ENCODE measurements at places on chromosomes 5 and 9. TPM values are rescaled to one million over a fixed set of nuclear protein-coding genes. Genes with fewer than 3 reads are reported as not detected.

Gene CBY3
- total RNA-seq: not detected

Gene BARHL1
- not detected for total RNA-seq

GRCh38 chr9:80842389-80842788 is 847.0 kb downstream of the TLE1 start:
- no peaks in the 10 kb centered on the region for H3K4me1 ChIP-seq
- no peaks in the 10 kb centered on the region for H3K36me3 ChIP-seq
- H3K27me3 ChIP-seq: no peaks in the 10 kb centered on the region
- H3K4me3 ChIP-seq: no peak overlapping the region
- no peak overlapping the region for H3K27ac ChIP-seq

DNA sequence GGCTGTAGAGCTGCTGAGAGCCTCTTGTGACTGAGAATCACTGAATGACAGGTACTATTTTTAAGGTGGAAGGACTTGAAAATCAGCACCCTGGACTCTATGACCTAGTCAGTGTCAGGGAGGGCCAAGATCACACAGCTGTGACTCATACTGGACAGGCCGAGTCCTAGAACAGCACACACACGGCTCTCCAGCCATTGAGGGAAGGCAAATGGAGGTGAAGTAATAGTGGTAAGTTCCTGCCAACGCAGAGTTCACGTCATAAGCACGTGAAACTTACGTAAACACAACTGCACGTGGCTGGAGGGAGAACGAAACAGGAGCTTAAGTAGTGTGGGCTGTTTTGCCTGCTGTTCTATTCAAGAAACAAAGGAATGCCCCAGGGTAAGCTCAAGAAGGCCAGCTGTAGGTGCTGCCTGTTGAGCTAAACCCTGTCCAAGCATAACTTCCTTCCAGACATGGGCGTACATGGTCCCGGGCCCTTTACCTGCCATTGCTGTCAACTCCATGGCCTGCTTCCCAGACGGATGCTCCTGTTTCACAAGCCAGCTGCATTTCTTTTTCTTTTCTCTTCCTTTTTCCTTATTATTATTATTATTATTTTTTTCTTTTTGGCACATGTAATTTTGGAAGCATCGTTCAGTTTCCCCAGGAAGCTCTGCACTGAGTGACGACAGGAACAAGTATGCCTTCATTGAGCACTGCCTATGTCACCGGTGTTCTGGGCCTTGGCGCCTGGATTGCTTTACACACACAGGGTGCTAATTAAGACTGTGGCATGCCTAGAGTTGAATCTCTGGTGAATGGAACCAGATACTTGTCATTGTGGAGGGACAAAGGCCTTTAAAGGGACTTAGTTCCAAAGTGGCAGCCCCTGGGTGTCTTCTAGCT is 10.2 kb upstream of the LCP2 start:
- DNase-seq: no peak
- H3K36me3 ChIP-seq: no peaks in the 10 kb centered on the region

- DNase-seq: no peak
- H3K36me3 ChIP-seq: no peaks in the 10 kb centered on the region
- H3K27ac ChIP-seq: no peak overlapping the region
These were observed 462.5 kb upstream of the TYRP1 start for GRCh38 chr9:12230708-12231107.

DNA sequence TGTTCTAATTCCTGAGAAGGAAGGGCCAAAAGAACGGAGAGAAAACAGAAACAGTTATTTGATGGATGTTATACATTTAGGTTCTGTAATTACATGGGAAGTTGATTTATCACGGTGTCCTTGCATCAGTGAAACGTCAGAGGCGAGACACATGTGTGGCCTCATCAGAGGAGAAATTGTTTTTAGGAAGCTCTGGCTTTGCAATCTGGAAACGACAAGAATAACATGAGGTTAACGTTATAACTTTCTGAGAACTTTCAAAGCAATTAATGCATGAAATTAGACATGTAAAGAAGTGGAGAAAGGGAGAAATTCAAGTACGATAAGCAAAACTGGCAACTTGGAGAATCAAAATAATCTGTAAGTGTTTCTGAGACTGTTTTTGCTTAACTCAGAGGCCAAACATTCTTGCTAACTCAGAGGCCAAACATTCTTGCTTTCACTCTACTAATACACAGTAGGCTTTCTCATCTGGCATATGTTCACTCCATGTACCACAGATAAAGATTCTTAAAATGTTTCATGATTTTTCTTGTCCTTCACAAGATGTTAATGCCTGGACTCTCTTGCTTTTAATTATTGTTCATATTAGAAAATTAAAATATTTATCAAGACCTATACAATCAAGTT is 933.0 kb downstream of the TLE4 start:
- no peaks in the 10 kb centered on the region for H3K27me3 ChIP-seq
- no peak overlapping the region for H3K27ac ChIP-seq
- no peak overlapping the region for H3K4me3 ChIP-seq

DNA sequence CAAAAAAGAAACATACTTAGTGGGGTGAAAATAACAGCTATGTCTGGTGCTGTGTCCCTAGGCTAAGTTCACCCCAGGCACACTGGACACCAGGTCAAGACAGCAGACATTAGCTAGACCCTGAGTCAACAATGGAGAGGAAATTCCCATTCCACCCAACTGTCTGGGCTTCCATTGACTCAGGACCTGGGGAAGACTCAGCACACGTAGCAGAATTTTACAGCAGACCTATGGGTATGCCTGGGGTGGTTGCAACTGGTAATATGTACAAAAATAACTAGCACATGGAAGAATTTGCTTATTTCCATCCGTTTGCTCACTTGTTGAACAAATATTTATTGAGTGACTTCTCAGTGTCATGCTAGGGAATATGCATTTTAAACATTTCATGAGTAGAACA is 117.0 kb downstream of the GAS1 start:
- H3K4me3 ChIP-seq: no peak overlapping the region
- DNase-seq: no peak
- H3K27me3 ChIP-seq: no peaks in the 10 kb centered on the region
- no peaks in the 10 kb centered on the region for H3K36me3 ChIP-seq
- H3K4me1 ChIP-seq: no peaks in the 10 kb centered on the region

GRCh38 chr5:13503017-13503416 is 441.5 kb downstream of the DNAH5 start:
- H3K4me3 ChIP-seq: no peak overlapping the region
- no peak for DNase-seq
- H3K4me1 ChIP-seq: no peaks in the 10 kb centered on the region
- H3K27ac ChIP-seq: no peak overlapping the region
- H3K36me3 ChIP-seq: no peaks in the 10 kb centered on the region

Gene ANKRD20A1
- total RNA-seq: 1.2 TPM

Gene SYK
- total RNA-seq: 0.13 TPM

GRCh38 chr9:109098960-109099308 is 20.8 kb downstream of the TMEM245 start:
- H3K27ac ChIP-seq: no peak overlapping the region
- H3K36me3 ChIP-seq: peaks cover 66% of the 10 kb centered on the region
- H3K4me3 ChIP-seq: no peak overlapping the region
- no peak for DNase-seq
- peaks cover 82% of the 10 kb centered on the region for H3K4me1 ChIP-seq
- no peaks in the 10 kb centered on the region for H3K27me3 ChIP-seq

Gene ZNF658
- 2.6 TPM for total RNA-seq

Data from activated CD8-positive, alpha-beta T cell treated with anti-CD3 and anti-CD28 coated beads, Interleukin-2, amount 10 ng/mL, durations not matched to agents 7 days and 5 days (primary cell).